NCI-H226 (cell line): ENCODE measurements at places on chromosomes 3 and 15.

GRCh38 chr15:90557186-90558084, 27.7 kb downstream of the CRTC3 start:
- DNase-seq = peak; percentile 51

GRCh38 chr3:45227071-45227820, 1.2 kb upstream of the TMEM158 start:
- DNase-seq = no peak

DNA sequence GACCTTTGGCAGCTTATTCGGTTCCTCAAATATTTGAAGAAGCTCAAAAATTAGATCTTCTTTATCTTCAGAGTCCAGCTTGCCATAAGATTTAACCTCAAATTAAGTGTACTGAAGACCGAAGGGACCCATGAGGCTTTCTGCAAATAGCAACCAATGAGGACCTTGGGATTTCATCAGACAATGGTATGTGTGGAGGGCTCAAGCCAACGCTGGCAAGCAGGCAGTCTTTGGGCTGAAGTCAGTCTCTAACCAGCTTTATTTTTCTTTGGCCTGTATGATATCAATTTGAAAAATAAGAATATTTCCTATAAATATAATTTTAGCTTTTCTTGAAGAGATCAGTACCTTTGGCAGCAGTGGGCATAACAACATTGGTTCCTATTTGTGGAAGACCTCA, 692.7 kb downstream of the MCTP2 start:
- no peak for DNase-seq

- DNase-seq = no peak
Observed at GRCh38 chr15:31255732-31256377, 70.8 kb upstream of the KLF13 start.

DNA sequence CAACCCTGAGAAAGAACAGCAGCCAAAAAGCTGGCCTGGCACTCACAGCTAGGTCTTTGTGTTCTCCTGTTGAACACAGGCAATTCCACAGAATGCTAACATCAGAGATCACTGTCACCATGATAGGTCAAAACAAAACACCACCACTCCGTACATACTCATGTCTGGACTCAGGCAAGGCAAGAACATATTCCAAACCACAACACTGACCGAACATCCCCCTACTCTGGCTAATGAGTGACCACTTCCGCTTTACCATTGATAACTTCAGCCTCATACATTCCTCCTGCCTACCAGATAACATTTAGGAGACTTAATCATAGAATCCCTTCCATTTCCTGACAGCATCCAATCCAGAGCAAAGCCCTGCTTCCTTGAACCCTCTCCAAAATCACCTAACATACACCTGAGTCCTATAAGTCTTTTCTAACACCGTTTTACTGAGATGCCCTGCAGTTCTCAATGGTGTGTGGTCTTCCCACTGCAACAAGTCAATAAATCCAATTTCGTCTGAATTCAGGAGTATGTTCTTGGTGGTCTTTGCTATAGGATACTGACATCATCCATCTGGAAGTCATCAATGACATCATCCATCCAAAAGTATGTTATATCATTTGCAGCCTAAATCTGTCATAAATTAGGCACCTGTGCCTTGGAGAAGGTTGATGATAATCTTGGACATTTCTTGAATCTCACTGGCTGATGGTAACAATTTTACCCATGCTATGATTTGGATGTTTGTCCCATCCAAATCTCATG, 23.7 kb downstream of the RIOX2 start:
- no peak for DNase-seq

- peak; percentile 77 for DNase-seq
Observed at GRCh38 chr3:111810909-111811308, 48.2 kb upstream of the PHLDB2 start.

- peak; percentile 15 for DNase-seq
Observed at GRCh38 chr3:126014252-126014651, 45.3 kb downstream of the ROPN1B start.

- no peak for DNase-seq
Observed at GRCh38 chr3:100402256-100402655, 917 bp downstream of the LNP1 start.

DNA sequence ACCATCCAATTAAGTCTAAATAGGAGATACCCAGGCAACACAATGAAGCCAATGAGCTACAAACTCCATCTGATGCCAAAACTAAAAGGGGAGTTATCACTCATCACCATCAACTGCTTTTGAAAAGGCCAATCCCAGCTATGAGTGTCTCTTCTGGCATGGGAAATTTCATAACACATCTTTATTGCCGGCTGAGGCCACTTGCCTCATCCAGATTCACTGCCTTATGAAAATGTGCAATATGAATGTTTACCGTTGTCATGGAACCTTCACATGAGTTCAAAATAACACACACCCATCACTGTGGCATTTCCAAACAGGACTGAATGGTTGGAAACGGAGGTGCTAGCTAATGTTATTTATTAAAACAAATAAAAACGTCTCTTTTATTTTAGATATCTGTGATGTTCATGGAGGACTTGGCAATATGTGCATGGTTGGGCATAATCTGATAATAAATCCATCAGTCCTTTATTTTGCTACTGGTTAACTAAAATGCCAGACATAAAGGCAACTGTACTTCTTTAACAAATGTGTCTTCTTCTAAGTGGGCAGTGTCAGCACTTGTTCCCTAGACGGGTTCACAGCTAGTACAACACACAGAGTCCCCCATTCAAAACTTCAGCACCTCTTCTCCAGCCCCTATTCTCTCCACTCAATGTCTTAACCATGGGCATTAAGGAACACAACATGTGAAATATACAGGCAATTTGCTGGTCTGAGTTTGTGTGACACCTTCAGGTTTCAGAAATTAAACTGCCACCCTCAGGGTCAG, 143.9 kb downstream of the MAGI1 start:
- peak; percentile 47 for DNase-seq

DNA sequence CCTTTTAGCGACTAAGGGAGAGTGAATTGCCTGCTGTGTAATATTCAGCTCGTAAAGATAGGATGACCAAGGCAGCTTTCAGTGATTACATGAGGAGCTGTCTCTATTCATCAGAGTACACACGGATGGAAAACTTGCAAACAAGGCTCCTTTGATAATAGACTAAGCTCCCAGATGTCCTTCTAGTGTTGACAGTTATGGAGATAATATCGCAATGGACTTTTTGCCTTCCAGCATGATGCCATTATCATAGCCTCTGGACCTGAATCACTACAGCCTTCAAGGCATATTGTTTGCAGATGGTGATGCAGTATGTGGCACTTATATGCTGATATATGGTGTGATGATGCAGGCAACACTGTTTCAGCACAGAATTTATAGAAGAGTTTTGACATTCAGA, 93.9 kb downstream of the ECT2 start:
- DNase-seq = no peak

- no peak for DNase-seq
Observed at GRCh38 chr3:83734656-83735055, 1224.1 kb upstream of the CADM2 start.

DNA sequence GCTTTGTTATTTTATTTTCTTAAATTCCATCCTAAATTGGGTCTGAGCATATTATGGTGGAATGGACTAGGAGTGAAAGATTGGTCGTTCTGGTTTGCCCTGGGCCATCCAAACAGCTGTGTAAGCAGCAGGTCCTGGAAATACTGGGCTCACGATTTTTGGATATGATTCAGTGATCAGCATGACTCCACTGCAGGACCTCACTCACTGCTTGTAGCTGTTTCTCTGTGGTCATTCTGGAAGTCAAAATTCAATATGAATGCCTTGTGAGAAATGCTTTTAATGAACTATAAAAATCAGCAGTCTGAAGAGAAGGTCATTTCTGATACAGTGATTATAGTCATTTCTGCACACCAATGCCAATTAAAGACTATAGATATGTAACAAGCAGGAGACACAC, 185.0 kb downstream of the RBMS3 start:
- no peak for DNase-seq

DNA sequence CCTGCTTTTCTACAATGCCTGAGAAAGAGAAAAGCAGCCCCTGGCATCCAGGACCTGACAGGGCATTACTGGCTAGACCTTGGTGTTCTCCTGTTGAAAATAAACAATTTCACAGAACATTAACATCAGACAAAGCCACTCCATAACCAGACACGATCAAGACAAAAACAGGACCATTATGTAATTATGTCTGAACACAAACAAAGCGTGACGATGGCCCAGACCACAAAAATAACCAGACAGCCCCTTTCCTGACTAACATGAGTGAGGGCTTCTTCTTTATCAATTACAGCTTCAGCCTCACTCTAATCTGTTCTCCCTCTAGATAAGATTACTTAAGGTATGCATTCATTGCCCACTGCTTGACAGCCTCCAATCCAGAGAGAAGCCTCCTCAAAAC, 172.7 kb upstream of the LMCD1 start:
- DNase-seq = no peak

DNA sequence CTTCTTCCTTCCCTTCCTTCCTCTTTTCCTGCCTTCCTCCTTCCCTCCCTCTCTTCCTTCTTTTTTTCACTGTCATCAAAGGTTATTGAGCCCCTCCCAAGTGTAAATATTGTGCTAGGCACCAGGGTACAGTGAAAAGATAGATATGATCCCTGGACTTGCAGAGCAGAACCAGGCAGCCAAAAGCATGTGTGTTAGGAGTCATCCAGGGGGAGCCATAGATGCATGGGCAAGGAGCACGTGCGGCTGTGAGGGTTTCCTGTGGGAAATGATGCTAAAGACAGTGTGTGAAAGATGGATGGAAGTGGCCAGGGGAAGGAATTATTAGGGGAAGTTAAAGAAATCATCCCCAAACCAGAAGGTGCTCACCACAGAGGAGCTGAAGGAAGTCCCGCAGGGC, 65.2 kb downstream of the NR2F2 start:
- DNase-seq = peak; percentile 25

DNA sequence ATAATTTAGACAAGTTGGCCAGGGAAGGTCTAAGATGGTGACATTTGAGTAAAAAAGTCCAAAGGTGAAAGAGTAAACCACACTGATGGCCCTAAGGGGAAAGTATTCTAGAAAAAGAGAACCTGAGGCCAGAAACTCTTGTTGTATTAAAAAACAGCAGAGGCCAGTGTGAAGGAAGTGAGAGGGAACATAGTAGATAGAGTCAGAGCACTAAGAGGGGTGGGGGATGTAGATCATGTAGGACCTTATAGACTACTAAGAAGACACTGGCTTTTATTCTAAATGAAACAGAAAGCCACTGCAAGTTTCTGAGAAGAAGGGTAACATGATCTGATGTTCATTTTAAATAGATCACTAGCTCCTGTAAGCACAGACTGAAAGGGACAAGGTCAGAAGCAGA, 14.5 kb downstream of the POLQ start:
- no peak for DNase-seq

DNA sequence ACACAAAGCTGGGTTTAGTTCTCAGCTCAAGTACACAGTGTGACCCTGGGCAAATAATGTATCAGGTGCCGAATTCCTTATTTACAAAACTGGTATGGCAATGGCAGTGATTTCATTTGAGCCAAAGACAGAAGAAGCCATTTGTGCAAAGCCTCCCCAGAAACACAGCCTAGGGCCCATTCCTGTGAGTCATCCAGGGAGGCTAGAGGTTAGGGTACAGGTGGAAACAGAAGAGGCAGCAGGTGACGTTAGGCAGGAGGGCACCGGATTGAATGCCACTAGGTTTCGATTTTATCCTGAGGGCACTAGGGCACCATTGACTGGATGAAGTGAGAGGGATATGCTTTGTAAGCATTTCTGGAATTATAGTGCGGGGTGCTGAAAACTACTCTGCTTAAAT, 766.9 kb upstream of the NR2F2 start:
- no peak for DNase-seq

DNA sequence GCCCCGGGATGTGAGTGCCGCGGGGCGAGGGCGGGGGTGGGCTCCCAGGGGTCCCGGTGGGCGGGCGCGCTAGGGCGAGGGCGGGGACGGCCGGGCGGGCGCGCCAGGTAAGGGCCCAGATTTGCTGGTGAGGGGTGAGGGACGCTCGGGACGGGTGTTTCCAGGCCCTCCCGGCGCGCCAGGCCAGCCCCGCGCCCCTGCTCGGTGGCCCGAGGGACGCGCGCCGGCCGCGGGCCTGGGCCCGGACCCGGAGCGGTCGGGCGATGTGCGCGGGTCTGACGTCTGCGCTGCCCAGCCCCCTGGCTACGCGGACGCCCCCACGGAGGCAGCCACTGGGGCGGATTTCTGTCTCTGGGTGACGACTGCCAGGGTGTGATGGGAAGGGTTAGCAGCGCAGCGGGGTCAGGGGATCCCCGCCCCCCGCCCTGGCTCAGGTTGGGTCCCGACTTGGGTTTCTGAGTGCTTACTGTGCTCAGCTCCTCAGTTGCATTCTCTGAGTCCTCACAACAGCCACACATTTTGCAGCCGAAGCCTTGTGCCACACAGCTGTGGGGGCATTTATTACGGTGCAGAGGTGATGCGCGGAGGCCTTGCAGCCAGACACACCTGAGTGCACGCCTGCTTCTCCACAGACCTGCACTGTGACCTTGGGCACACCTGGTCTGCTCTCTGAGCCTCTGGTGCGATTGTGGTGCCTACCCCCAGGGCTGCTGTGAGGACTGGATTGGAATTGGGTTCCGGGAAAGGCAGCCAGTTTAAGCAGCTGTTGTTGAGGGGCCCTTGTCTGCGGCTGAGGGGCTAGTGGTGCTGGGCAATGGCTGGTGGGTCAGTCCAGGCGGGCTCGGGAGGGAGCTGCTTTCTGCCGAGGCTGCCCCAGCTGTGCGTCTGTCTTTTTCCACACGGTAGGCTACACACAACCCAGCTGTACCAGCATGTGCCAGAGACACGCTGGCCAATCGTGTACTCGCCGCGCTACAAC, 523 bp downstream of the HDAC11 start:
- no peak for DNase-seq

GRCh38 chr15:88661761-88662556, 23.1 kb downstream of the ISG20 start:
- no peak for DNase-seq

DNA sequence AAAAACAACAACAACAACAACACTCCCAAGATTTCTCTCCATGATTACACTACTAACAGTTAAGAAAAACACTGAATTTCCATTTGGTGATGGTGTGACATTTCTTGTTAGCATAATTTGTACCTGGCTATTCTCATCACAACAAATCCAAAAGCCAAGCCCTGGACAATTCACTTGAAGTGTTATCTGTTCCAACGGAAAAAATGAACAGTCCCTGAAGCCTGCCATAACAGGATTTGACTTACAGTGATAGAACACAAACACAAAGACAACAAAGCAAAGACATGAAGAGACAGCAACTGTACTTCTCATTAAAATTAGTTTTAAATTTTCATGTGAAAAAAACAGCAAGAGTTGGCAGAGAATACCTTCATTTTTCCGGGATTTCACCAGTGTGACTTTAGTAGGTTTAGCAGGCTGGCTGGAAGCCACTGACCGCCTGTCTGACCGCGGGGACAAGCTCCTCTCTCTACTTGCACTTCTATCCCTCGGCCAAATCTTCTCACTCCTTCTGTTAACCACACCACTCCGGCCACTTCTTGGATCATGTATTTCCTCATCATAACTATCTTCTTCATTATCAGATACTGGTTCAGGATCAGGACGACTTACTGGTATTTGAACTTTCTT, 56.3 kb downstream of the TJP1 start:
- no peak for DNase-seq

GRCh38 chr3:9864200-9864927, 15.7 kb downstream of the CIDEC start:
- DNase-seq = peak; percentile 71

DNA sequence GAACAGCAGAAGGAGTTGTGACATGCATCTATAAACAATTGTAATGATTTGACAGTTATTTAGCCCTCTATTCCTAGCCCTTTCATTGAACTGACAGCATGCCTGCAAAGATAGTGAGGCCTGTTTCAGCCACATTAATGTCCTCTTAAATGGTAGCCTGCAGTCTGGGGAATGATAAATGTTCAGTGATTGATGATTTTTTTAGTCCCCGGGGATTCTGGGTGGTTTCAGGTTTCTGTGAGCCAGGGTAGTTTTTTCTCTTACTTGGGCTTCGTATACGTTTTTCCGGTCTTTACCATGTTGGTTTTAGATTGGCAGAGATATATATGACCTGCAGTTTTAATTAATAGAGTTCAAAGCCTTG, 172.0 kb downstream of the TCF12 start:
- DNase-seq = no peak
